ENCODE measurements at places on chromosomes 7 and 10. TPM values are rescaled to one million over a fixed set of nuclear protein-coding genes. Genes with fewer than 3 reads are reported as not detected.

SLC39A12 gene
- total RNA-seq, result not detected

DNA sequence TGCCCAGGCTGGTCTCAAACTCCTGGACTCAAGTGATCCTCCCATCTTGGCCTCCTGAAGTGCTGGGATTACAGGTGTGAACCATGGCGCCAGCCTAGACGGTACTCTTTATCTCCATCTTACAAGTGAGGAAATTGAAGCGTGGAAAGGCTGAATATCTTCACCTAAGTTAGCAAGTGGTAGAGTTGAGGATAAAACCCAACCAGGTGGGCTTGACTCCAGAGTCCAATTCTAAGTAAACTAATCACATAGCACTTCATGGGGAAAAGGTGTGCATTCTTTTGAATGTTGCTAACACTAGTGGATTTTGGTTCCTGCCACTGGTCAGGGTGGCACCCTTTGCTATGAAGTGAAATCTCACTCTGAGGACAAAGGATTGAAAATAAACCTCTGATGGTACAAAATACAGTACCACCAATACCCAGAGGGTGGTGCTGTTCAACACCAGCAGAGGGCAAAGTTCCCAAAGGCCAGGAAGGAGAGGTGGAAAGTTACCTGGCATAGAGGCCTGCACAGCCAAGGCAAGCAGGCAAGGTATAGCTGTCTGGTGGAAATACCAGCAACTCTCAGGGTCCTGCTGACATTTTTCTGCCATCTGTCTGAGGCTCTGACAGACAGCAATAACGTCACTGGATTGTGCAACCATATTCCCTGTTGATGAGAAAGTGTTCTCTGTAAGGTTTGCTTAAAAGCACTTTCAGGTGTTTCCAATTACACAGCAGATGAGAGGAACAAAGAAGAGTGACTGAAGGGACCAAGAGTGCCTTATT is 17.6 kb downstream of the ZDHHC16 start:
- DNase-seq, result peak; percentile 69

SLC26A4 gene
- 0.36 TPM for total RNA-seq

- DNase-seq, result peak; percentile 94
Measured at GRCh38 chr10:7818295-7819120, at the start of gene TAF3. TSS of gene TAF3 (plus strand) at chr10:7818505. CDS start at chr10:7818710, 205 bp downstream.

DNA sequence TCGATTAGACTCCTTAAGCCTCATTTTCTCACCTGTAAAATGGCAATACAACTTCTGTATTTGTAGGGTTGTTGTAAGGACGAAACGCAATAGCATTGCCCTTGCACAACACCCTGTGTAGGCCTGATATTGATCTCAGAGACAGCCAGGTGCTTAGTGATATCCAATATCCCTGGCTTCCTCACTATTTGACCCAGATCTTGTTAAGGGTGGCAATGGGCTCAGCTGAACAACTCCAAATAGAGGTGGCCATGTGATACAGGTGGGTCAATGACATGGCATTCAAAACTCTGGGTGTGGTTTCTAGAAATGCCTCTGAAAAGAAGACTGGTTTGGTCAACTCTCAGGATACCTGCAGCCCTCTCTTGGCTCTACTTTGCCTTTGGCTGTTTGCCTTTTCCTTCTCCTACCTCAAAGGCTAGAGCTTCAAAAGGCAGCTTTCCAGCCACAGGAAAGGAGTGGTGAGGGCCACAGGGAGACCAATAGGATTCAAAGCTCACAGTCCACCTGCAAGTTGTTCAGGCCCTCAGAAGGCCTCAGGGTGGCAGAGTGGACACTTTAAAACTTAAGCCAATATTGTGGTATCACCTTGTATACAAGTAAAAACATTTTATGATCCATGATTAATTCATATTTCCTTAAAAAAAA is 14.9 kb upstream of the GATAD1 start:
- no peak for DNase-seq

DLX5 gene
- 2.5 TPM for total RNA-seq

DNA sequence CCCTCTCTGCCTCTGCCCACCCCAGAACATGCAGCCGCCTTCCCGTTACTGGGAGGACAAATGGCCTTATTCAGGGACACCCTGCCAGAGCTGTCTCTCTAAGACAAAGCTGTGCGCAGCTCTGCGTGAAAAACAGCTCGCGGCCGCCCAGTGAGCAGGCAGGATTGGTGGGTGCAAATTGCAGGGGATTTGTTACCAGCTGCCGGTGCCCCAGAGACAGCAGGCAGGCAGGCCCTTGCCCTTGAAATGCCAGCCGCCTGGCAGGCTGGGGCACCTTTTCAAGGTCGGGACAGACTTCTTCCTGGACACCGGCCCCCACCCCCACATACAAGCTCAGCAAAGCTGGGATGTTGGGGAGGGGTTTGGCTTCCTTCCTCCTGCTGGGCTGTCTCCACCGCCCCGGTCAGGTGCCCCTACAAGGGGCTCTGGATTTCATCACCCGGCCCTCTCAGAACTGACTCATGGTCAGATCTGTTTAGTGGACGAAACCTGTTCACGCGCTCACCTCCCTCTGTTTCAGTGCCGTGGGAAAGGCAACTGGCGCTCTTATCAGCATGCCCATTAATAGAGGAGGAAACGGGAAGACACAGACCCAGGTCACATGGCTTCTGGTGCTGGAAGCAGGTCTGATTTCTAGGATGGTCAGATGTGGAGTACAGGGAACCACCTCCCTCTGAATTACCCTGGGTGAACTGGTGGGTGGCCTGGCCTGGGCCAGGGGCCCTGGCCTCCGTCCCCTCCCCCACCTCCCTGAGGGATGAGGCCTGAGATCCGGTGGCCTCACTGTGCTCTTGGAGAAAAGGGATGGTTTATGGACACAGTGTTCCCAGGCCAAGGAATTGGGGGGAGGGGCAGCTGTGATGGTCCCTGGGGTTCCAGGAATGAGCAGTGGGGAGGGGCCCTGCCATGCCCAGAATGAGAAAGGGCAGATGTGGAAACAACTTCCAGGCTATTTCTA is 123.9 kb upstream of the PPIF start:
- no peak for DNase-seq

DNA sequence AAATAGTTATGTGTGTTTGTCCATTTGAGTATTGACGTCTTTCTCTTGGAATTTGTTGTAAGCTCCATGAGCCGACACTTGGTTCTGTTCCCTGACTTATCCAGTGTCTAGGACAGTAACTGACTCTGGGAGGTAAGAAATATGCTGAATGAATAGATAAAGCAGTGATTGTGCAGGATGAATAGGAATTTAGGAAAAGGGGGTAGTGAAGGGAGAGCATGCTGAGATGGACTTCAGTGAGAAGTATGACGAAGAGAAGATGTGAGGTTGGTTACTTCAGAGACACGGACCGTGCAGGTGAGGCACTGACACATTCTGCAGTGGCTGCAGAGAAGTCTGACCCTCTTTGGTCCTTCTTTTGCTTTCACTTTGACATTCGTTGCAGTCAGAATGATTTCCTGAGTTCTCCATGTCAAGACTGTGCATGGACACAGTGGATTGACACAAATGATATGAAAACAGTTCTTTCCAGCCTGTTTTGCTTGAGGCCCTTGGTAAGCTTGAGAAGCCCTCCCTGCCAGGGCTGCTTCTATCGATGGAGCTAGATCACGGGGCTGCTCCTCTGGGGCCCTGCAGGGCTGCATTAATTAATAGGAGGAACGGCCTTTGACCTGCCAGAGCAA is 261.5 kb upstream of the SORCS1 start:
- DNase-seq, result no peak

- peak; percentile 77 for DNase-seq
Measured at GRCh38 chr7:98993024-98993897, 114.9 kb downstream of the TRRAP start.

GRCh38 chr7:121180436-121181063 is 148.2 kb upstream of the WNT16 start:
- DNase-seq, result no peak

- DNase-seq, result no peak
Measured at GRCh38 chr10:82925547-82925946, 1050.6 kb downstream of the NRG3 start.

GRCh38 chr10:29141761-29142160 is 147.1 kb upstream of the LYZL1 start:
- DNase-seq, result peak; percentile 85

TMEM236 gene
- under 0.01 TPM for total RNA-seq

- no peak for DNase-seq
Measured at GRCh38 chr10:114320249-114321116, 81.4 kb downstream of the VWA2 start.

GRCh38 chr7:101236292-101236835 is 1.2 kb downstream of the CLDN15 start:
- peak; percentile 35 for DNase-seq

ZNF138 gene
- total RNA-seq, result 8.3 TPM

C7orf57 gene
- under 0.01 TPM for total RNA-seq

FGFR2 gene
- 13.8 TPM for total RNA-seq

- DNase-seq, result no peak
Measured at GRCh38 chr10:93913706-93914105, 19.9 kb downstream of the SLC35G1 start.

- no peak for DNase-seq
Measured at GRCh38 chr7:34564091-34564490, 93.9 kb upstream of the NPSR1 start.

DNA sequence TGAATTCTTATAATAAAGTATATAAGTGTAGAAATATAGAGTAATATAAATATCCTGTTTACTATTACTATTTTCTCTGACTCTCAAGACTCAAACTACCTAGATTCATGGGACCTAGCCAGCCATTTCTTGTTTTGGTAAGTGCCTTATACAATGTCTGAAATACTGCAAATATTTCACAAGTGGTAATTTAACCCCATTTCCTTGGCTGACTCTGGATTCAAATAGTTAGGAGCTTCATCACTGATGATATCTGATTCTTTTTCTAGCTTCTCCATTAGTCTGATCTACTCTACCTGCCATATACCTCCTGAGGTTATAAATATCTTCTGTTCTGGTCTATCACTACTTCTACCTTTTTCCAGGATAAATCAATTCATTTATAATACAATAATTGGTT is 6.4 kb upstream of the RALA start:
- DNase-seq, result no peak

All from osteoblast (primary cell).